ENCODE measurements at places on chromosomes 5 and 9.

DNA sequence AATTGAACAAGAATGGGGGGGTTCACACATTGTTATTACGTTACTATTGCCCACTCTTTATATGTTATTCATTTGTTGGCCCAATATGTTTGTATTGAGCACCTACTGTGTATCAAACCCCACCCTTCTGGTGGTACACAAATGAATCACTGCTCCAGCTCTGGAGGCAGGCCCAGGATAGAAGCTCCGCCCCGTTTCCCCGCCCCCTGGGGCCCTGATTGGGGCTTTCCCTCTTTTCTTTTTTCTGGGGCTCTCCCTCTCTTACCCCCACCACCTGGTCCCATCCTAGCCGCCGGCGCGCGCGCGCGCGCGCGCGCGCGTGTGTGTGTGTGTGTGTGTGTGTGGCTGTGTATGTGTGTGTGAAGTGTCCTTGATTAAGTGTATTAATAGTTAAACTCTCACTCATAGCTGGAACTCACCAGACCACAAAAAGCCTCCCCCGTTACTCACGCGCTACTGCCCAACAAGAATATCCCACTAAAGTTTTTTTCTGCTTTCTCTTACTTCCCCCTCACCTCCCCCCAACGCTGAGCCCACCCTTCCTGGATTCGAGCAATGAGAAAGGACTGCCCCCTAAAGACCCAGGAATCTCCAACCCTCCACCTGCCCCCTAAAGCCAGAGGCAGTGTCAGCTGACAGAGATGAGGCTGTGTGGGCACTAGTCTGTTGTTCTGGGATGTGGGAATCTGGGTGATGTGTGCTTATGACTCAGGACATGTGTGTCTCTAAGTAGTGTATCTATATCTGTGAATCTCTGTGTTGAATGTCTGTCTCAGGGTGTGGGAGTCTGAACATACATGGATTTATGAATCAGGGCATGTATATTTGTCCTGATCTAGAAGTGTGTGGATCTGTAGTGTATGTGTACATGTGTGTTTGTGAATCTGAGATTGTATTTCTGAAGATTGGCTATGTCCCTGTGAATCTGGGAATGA, 4.0 kb downstream of the CXXC5 start:
- peak; percentile 79 for DNase-seq

GRCh38 chr5:114249823-114250222, 112.0 kb upstream of the KCNN2 start:
- DNase-seq: peak; percentile 52

DNA sequence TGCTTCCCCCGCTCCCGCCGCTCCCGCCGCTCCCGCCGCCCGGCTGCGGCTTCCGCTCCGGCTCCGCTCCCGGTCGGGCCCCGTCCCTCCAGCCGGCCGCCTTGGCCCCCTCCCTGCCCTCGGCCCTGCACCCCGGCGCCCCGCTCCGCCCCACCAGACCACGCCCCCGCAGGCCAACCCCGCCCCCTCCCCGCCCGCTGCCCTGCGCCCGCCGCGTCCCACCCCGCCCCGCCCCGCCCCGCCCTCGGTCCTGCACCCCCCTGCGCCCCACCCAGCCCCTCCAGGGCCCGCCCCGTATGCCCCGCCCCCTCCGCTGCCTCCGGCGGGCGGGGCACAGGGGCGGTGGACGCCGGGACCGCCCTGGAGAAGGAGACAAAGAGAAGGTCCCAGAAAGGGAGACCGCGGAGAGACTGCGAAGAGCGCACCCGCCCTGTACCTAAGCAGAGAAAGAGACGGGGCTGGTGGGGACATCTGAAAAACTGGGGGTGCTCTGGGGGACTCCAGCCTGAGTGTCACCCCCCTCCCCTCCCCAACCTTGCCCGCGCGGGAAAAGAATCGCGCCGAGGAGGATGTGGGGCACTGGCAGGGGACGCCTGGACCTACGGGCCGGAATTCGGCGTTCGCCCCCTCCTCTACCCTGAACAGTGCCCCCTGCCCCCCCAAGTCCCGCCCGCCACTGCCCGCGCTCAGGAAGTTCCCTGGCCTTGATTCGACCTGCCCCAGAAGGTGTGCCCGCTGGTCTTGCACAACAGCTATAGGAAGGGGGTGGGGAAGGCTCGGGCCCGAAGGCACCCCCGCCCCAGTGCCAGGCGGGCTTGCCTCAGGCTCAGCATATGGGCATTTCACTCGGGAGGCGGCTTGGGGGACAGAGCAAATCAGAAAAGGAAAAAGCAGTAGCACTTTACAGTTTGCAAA, 42.8 kb upstream of the STXBP1 start:
- DNase-seq: no peak

DNA sequence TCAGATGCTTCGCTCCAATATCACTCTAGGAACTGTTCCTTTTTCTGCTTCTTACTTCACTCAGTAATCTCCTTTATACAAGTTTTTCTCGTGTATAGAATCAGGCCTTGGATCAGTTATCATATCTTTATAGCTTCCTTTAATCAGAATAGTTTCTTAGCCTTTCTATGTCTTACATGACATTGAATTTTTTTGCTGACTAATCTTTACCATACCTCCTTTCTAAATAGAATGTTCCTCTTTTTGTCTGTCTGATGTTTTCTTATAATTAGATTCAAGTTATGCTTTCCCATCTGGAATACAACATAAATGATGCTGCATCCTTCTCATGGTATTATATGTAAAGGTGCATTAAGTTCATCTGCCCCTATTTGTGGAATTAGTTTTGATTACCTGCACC, 40.2 kb upstream of the TYRP1 start:
- DNase-seq: no peak

DNA sequence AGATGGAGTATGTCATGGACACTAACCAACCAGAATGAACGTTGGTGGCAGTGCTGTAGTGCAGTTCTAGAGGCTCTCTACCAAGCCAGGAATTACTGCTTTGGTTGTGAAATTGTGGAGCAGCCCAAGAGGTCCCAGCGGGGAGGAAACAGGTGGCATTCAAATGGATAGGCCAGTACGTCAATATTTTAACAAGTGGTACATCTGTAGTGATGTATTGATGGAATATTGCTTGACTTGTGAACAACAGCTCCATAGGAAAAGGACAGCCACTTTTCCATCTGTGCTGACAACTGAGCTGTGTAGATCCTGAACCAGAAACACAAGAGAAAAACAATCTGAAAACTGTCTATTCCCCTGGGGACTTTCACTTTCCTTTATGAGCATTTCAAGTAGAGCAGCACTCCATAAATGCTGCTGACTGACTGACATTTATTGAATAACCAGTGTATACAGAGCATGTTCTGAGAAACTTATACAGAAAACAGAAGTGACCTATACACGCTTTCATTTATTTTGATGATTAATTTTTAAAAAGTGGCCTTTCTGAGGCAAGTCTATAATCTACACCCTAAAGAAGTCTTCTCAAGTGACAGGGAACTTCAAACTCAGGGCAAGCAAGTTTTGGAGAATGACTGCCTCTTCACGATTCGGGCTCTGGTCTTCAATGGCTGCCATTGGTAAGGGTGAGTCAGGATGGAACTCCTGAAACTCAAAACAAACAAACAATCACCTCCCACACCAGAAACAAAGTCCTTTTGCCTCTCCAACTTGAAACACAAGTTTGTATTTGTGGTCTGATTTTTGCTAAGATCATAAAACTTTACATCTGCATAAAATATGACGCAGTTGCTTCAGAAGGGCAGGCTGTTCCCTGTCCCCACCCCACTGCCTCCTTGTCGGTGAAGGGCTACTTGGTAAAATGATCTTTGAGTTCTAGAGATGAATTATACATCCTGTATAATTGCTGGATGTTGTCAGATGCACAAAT, 362.4 kb downstream of the NDUFS4 start:
- DNase-seq: no peak

GRCh38 chr9:20507431-20507830, 114.9 kb downstream of the MLLT3 start:
- no peak for DNase-seq

DNA sequence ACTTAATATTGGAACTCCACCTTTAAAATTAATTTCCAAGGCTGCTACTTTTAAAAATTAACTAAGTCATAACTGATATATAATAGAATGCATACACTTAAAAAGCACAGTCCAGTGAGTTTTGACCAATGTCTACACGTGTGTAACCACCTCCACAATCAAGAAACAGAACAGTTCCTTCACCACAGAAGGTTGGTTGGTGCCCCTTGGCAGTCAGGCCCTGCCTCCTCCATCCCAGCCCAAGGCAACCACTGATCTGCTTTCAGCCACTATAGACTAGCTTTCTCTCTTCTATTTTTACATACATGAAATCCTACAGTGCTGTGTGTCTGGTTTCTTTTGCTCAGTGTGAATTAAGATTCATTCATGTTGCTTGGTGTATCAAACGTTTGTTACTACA, 215.2 kb downstream of the CRB2 start:
- DNase-seq: no peak
